ENCODE measurements at places on chromosomes 6 and 20. TPM values are rescaled to one million over a fixed set of nuclear protein-coding genes. Genes with fewer than 3 reads are reported as not detected.
A peak's percentile ranks its signal among the peaks of the same experiment; 100 is the strongest.

DNA sequence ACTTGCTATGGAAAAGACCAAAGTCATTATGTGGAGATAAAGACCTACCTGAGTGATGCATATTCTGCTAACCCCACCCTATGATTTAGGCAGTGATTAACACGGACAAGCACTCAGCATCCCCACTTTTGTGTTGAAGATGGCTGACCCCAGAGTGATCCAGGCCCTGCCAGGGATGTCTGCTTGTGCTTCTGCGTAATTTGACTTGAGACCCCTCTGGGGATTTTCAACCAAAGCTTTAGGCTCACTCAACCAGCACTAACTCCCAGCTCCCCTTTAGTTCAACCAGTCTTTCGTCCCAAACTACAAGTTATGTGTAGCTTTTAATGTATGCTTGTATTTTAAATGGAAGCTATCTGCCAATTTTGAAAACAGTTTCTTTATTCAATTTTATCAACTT is 538.0 kb upstream of the ID4 start:
- H3K4me1 ChIP-seq, result no peaks in the 10 kb centered on the region
- DNase-seq, result no peak
- H3K27me3 ChIP-seq, result no peaks in the 10 kb centered on the region
- no peaks in the 10 kb centered on the region for H3K36me3 ChIP-seq
- no peak overlapping the region for H3K4me3 ChIP-seq

DNA sequence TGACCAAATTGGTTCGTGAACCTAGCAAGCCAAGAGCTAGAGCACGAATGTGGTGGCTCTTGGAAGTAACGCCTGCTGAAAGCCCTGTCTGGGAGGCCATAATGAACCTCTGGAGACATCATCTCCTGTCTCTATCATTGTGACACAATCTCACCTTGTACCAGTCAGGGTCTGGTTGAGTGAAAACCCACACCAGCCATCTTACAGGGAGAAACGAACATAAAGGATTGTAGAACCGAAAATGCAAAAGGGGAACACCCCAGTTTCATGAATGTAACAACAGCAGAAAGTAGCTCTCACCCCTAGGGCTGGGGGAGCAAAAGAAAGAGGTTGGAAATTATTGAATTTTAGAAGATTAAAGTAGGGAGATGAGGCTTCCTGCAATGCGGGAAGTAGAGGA is 50.9 kb upstream of the TAB2 start:
- no peak overlapping the region for H3K4me3 ChIP-seq
- DNase-seq, result peak; percentile 74
- no peaks in the 10 kb centered on the region for H3K36me3 ChIP-seq
- H3K4me1 ChIP-seq, result peaks cover 34% of the 10 kb centered on the region
- no peaks in the 10 kb centered on the region for H3K27me3 ChIP-seq

Gene E2F1
- polyA plus RNA-seq, result 2.4 TPM

DNA sequence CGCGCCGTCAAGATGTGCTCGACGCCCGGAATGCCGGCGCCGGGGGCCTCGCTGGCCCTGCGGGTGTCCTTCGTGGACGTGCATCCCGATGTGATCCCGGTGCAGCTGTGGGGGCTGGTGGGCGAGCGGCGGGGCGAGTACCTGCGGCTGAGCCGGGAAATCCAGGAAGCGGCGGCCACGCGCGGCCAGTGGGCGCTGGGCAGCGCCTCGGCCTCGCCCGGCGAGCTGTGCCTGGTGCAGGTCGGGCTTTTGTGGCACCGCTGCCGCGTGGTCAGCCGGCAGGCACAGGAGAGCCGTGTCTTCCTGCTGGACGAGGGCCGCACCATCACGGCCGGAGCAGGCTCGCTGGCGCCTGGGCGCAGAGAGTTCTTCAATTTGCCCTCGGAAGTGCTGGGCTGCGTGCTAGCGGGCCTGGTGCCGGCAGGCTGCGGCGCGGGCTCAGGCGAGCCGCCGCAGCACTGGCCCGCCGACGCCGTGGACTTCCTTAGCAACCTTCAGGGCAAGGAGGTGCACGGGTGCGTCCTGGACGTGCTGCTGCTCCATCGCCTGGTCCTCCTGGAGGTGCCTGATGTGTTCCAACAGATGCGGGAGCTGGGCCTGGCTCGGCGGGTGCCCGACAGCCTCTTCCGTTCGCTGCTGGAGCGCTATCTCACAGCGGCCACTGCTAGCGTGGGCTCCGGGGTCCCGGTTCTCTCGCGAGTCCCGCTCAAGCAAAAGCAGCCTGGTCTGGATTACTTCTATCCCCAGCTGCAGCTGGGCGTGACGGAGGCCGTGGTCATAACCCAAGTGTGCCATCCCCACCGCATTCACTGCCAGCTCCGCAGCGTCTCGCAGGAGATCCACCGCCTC is 656 bp downstream of the TDRD6 start:
- no peaks in the 10 kb centered on the region for H3K36me3 ChIP-seq
- no peaks in the 10 kb centered on the region for H3K27me3 ChIP-seq
- H3K4me1 ChIP-seq, result no peaks in the 10 kb centered on the region
- DNase-seq, result peak; percentile 9
- H3K27ac ChIP-seq, result no peak overlapping the region

- no peaks in the 10 kb centered on the region for H3K27me3 ChIP-seq
- DNase-seq, result no peak
- no peaks in the 10 kb centered on the region for H3K36me3 ChIP-seq
- no peak overlapping the region for H3K4me3 ChIP-seq
Observed at GRCh38 chr20:43938932-43939761, 24.5 kb downstream of the TOX2 start.

GRCh38 chr6:47535316-47536225 is 58.0 kb downstream of the CD2AP start:
- H3K4me1 ChIP-seq, result no peaks in the 10 kb centered on the region
- H3K27me3 ChIP-seq, result no peaks in the 10 kb centered on the region
- DNase-seq, result no peak
- H3K36me3 ChIP-seq, result peaks cover 5% of the 10 kb centered on the region

Gene TEAD3
- polyA plus RNA-seq, result not detected

Gene HLA-DPB1
- polyA plus RNA-seq, result 921 TPM

Measured in B cell (primary cell).